ENCODE measurements at places on chromosomes 6 and 20.

GRCh38 chr20:41308290-41308711, 9.2 kb downstream of the ZHX3 start:
- no peak for DNase-seq

- DNase-seq: no peak
Measured at GRCh38 chr6:71198908-71199307, 89.7 kb upstream of the OGFRL1 start.

DNA sequence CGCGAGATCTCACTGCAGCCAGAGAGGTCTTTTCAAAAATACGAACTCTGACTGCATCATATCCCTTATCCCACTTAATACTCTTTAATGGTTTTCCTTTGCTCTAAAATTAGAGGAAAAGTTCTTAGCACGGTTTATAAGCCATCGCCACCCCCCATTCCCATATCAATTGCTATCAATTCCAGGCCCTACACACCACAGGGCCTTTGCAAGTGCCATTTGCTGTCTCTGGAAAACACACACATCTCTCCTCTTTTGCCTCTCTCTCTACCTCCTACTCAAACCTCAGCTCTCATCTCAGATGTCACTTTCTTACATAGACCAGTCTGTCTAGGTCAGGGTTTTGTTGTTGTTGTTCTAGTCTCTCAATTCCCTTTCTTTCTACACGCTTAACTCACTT, 9.8 kb downstream of the SLC22A23 start:
- no peak for DNase-seq

DNA sequence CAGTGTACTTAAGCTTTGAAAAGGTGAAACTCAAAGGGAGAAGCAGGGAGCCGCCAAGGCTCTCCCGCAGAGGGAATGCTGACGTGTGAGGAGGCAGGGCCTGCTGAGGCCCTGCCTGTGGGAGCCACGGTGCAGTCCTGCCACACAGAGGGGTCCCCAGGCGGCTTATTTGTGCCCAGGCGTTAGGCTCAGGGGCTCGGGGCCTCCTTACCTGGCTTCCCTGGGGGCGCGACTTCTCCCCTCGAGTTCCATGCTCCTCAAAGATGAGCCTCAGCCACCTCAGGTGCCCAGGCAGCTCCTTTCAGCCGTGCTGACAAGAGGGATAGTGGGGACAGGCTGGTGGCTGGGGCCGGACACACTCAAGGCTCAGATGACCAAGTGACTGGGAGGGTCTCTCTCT, 2.2 kb upstream of the KIF25 start:
- no peak for DNase-seq

GRCh38 chr6:41226752-41227151, 1.4 kb upstream of the TREML4 start:
- DNase-seq: no peak

DNA sequence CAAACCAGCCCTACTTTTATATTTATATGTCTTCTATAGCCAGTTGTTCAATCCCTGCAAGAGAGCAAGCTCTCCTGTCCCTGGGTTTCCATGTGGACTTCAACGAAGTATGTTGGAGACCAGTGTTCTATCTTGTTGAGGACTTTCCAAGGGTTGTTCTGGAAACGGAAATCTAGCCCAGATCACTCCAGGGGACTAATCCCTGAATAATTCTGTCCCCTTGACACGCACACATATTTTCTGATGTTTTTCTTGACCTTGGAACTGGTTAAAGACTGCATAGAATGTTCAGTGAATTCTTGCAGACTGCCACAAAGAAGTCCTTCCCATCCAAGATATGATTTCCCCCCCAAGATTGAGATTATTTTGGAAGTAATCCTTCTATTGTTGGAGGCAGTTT, 9.5 kb upstream of the MYLK2 start:
- no peak for DNase-seq

DNA sequence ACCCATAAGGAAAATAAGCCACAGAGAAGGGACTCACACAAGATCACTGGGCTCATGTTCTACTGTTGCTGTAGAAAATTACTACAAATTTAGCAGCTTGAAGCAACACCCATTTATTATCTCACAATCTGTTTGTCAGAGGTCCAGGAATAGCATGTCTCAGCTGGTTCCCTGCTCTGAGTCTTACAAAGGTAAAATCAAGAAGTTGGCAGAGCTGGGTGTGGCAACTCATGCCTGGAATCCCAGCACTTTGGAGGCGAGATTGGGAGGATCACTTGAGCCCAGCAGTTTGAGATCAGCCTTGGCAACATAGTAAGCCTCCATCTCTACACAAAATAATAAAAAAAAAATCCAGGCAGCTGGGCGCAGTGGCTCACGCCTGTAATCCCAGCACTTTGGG, 28.5 kb upstream of the ZNF831 start:
- no peak for DNase-seq

DNA sequence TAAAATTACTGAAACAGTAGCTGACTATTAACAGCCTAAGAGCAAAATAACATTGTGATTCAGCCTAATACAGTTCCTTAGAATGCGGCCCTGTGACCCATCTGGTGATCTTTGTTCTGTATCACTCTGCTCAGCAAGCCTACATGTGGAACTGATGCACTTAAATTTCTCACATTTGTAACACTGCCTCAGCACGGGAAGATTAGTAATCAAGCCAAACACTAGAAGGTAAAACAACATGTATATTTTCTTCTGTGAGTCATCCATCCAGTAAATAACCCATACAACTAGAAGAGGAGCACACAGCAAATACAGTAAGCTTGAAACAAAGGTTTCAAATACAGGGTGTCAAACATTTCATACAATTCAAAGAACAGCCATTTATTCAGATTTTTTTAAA, 189.7 kb upstream of the NOX3 start:
- no peak for DNase-seq

GRCh38 chr6:96499781-96500180, 21.8 kb upstream of the UFL1 start:
- DNase-seq: peak; percentile 13

- DNase-seq: no peak
Measured at GRCh38 chr6:105892577-105893262, 193.4 kb upstream of the PRDM1 start.

DNA sequence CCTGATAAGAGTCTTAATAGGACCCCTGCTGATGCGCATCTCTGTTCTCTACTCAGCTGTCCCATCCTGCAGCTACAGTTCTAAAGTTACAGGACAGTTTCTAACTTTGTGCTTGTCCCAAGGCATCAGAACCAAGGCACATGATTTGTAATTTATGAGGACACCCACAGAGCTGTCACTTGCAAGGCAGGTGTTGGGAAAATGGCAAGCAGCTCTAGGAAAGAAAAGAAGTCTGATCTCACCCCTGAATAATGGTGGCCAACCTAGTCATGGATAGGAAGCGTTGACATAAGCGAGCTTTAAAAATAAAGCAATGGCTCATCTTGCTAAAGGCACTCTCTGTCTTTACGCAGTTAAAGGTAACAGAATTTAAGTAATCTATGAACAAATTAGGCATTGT, 127.6 kb upstream of the VGLL2 start:
- no peak for DNase-seq

- DNase-seq: no peak
Measured at GRCh38 chr20:56428410-56428809, 16.4 kb downstream of the CASS4 start.

- no peak for DNase-seq
Measured at GRCh38 chr6:125165256-125165655, 11.7 kb downstream of the TPD52L1 start.

- DNase-seq: no peak
Measured at GRCh38 chr20:57006411-57007170, 259.9 kb downstream of the BMP7 start.

DNA sequence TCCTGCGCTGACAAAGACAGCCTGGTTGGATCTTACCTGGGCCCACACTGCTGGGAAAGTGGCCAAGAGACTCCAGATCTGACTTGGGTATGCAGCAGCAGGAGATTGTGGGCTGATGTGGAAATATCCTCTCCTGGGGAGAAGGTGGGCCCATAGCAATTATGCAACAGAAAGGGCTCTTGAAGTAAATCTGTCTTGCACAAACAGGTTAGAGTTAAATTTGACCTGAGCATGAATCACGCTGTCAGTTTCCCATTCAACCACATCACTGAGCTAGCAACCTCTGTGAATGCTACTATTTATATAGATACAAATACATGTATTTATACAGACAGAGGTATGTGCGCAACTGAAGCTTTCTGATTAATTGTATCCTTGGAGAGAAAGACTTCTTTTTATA, 28.3 kb upstream of the PDYN start:
- DNase-seq: no peak

- DNase-seq: no peak
Measured at GRCh38 chr6:37303091-37303660, 45.2 kb upstream of the TMEM217 start.

- no peak for DNase-seq
Measured at GRCh38 chr20:24753130-24753529, 195.9 kb upstream of the CST7 start.

DNA sequence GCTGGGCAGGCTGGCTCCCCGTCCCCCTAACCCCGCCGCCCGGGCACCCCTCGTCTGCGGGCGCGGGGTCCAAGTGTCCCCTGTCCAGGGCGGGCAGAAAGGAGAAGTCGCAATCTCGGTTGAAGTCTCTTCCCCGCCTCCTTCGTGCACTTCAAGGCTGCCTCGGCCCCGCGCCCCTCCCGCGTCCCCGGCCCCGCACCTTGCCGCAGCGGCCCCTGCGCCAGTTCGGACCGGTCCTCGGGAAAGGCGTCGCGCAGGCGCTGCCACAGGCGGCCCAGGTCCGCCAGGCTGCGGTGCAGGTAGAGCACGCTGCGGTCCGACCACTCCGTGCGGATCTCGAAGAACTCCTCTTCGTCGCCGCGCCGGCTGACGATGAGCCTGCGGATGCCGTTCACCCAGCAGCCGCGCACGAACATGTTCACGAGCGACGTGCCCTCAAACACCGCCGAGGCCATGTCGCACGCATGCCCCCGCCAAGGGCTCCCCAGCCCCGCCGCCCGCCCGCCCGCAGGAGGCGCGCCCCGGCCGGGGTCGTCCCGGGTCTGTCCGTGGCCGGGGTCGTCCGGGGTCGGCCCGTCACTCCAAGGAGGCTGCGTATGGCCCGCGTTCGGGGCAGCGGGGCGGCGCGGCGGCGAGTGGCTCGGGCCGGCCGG, at the start of gene PXDC1:
Gene PXDC1, minus strand, starts transcription at position 637 of the 653 bp plus-strand sequence. Its CDS starts 182 bp downstream, at position 455.
- no peak for DNase-seq

DNA sequence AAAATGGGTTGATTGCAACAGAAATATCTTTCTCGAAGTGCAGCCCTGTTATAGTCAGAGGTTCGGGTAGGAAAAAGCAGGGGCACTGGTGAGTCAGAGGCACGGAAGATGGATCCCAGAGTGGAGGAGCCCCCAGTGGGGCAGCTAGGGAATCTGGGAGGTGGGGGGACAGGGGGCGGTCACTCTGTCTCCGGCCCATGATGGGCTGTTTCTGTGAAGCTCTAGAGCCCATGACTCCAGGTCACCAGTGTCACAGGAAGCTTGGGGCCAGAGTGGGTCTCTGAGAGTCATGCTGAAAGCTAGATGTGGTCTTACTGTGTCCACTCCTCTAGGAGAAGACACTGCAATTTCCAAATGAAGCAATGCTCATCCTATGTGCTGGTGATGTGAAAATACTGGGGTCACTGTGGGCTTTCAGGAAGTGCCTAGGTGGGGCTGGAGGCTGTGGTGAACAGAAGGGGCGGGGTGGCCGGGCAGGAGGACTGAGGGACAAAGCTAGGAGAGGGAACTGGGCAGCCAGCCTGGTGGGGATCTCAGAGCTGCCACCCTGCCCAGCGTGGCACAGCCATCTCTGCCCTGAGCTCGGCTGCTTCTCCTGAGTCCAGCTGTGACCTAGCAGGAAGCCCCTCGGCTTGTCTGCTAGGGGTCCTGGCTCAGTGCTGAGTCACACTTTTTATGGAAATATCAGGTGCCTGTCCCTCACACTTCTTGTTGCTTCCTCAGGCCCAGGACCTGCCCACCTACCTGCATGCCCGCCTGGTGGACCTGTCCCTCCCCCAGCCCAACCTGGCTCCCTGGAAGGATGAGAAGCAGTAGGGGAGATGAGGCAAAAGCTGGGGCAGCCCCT, 54.2 kb downstream of the IRF4 start:
- DNase-seq: no peak

- no peak for DNase-seq
Measured at GRCh38 chr6:168527451-168528210, 86.6 kb downstream of the SMOC2 start.

- DNase-seq: no peak
Measured at GRCh38 chr6:131586543-131586942, 13.5 kb downstream of the ARG1 start.

DNA sequence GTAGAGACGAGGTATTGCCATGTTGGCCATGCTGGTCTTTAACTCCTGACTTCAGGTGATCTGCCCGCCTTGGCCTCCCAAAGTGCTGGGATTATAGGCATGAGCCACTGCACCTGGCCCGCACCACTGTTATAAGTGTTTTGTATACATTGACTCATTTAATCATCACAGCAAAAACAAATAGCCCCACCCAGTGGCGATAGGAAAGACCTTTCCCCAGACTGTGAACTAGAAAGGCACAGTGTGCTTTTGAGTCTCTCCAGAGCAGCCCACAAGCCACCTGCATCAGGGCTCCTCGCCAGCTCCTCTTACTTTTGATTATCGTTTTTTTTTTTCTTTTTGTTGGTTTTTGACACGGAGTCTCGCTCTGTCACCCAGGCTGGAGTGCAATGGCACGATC, 27.9 kb upstream of the ZFP64 start:
- DNase-seq: no peak

DNA sequence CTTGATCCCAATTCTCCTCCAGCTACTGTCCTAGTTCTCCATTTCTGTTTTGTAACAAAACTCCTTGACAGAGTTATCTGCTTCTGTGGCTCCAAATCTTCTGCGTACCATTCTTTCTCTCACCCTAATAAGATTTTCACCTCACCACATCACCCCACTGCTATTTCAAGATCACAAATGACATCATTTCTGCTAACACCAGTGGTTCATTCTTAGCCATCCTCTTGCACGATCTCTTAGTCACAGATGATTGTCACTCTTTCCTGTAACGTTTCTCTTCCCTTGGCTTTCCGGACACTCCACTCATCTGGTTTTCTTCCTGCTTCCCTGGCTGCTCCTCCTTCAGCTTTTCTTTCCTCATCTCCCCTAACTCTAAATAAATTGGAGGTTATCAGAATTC, 56.8 kb upstream of the FABP7 start:
- DNase-seq: no peak

All from activated T-helper 9 cell treated with anti-CD3 and anti-CD28 coated beads, Interleukin-2, amount 50 U/mL, for 16 hours (primary cell).